Ammon's horn (tissue), 1 donor: ENCODE measurements at places on chromosomes 4 and X.

- DNase-seq = no peak
These were observed 39.8 kb upstream of the NAP1L5 start for GRCh38 chr4:88737307-88737941.

DNA sequence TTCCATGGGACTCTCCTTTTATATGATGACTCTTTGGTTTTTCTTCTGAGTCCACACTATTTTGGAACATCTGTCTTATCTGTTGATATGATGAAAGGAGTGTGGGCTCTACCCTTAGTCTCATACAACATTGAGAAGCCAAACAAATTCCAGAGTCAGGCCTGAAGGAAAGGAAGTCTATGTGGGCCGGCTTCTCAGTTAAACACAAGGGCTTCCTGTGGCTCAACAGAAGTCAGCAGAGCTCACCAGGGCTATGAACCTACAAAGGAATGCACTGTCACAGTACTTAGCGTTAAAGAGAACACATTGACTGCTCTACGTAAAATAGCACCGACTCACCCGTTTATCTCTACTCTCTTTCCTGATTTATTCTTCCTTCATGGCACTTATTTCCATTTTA lies 641.0 kb upstream of the FRG1 start:
- DNase-seq = no peak

- no peak for DNase-seq
These were observed 36.9 kb downstream of the WDR17 start for GRCh38 chr4:176102414-176103063.

DNA sequence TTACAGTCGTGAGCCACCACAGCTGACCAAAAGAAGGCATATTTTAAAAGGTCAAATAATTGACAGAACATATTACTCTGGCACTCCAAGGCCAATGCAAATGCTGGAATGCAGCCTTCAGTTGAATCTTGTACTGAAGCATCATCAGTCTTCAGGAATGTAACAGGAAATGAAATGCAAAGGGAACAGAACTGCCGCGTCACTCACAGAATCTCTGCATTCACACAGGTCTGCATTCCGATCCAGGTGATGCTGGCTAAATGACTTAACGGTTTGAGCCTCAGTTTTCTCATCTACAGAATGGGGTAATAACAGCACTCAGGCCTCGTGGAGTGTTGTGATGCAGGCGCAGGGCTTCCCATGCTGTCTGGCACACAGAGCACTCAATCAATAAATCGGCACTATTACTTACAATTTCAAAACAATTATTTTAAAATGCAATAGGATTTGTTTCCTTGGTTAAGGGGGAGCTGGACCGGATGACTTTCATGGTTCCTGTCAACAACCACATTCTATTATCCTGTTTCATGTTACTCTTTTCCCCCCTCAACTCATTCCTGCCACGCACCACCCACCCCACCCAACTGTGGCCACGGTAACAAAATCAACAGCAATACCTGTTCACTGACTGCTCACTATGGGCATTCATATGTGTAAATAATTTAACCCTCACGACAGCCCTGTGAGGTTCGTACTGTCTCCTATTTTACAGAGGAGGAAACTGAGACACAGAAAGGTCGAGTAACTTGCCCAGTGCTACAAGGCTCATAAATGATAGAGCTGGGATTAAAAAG lies 32.4 kb downstream of the IGFBP7 start:
- no peak for DNase-seq
